ENCODE measurements at places on chromosomes 2 and 18. TPM values are rescaled to one million over a fixed set of nuclear protein-coding genes. Genes with fewer than 3 reads are reported as not detected.

DNA sequence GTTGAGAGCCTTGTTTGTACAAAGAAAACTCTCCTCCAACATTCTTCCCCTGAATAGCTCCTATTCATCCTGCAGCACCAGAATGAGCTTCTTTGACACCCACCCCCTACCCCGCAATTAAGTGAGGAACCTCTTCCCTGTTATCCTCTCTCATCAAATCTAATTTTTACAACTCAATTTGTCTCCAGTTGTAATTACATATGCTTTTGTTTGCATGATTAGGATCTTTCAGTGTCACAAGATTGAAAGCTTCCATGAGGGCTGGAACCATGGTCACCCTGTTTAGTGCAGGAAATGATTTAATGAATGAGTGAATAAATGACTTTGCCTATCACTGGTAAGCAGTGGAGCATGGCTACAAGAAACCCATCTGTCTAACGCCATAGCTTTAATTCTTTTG is 334.6 kb upstream of the KLHL29 start:
- H3K4me1 ChIP-seq, result no peaks in the 10 kb centered on the region
- no peaks in the 10 kb centered on the region for H3K27me3 ChIP-seq
- no peak for DNase-seq
- no peak overlapping the region for H3K4me3 ChIP-seq
- no peaks in the 10 kb centered on the region for H3K36me3 ChIP-seq

DNA sequence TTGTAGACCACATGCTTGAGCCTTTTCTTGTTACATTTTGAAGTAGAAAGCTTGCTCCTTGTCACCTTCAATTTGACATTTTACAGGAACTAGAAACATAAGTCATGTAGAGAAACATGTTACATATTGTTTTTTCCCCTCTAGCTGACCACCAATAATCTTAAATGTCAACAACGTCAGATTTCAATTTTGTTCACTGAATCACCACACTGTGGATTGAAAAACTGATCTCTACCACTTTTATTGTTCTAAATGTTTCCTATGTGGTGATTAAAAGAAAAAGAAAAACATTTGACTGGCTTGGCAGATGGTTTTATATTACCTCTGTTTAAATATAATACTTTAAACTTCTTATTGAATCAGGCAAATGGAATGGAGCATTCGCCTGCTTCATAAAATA is 87.7 kb downstream of the DSEL start:
- H3K4me1 ChIP-seq, result no peaks in the 10 kb centered on the region
- no peak overlapping the region for H3K27ac ChIP-seq
- H3K27me3 ChIP-seq, result no peaks in the 10 kb centered on the region
- DNase-seq, result no peak
- H3K4me3 ChIP-seq, result no peak overlapping the region

COLEC11 gene
- 11.5 TPM for total RNA-seq

GRCh38 chr2:34806396-34806795 is 1207.3 kb upstream of the FAM98A start:
- H3K27ac ChIP-seq, result no peak overlapping the region
- no peaks in the 10 kb centered on the region for H3K27me3 ChIP-seq
- H3K4me1 ChIP-seq, result no peaks in the 10 kb centered on the region
- H3K36me3 ChIP-seq, result no peaks in the 10 kb centered on the region

GRCh38 chr2:239666855-239667376 is 266.1 kb upstream of the HDAC4 start:
- H3K27me3 ChIP-seq, result no peaks in the 10 kb centered on the region
- H3K27ac ChIP-seq, result no peak overlapping the region
- H3K36me3 ChIP-seq, result no peaks in the 10 kb centered on the region
- DNase-seq, result no peak

- H3K4me1 ChIP-seq, result peaks cover 19% of the 10 kb centered on the region
- peaks cover 3% of the 10 kb centered on the region for H3K36me3 ChIP-seq
- H3K27me3 ChIP-seq, result no peaks in the 10 kb centered on the region
- H3K27ac ChIP-seq, result no peak overlapping the region
- DNase-seq, result no peak
- no peak overlapping the region for H3K4me3 ChIP-seq
Measured at GRCh38 chr2:69482471-69482870, 45.2 kb upstream of the NFU1 start.

- DNase-seq, result no peak
- no peak overlapping the region for H3K4me3 ChIP-seq
- H3K4me1 ChIP-seq, result no peaks in the 10 kb centered on the region
- H3K27ac ChIP-seq, result no peak overlapping the region
Measured at GRCh38 chr2:20400787-20401488, 45.9 kb upstream of the RHOB start.

LDLRAD4 gene
- 35.9 TPM for total RNA-seq

GRCh38 chr2:76330865-76331264 is 620.1 kb upstream of the GCFC2 start:
- no peaks in the 10 kb centered on the region for H3K27me3 ChIP-seq
- H3K27ac ChIP-seq, result no peak overlapping the region
- no peak for DNase-seq
- H3K4me3 ChIP-seq, result no peak overlapping the region
- no peaks in the 10 kb centered on the region for H3K4me1 ChIP-seq

SIX3 gene
- total RNA-seq, result 0.52 TPM

Data from body of pancreas (tissue), 4 donors.